ENCODE measurements at places on chromosomes 16 and 17.

GRCh38 chr16:87295259-87295658 lies 21.9 kb downstream of the C16orf95 start:
- DNase-seq = no peak

DNA sequence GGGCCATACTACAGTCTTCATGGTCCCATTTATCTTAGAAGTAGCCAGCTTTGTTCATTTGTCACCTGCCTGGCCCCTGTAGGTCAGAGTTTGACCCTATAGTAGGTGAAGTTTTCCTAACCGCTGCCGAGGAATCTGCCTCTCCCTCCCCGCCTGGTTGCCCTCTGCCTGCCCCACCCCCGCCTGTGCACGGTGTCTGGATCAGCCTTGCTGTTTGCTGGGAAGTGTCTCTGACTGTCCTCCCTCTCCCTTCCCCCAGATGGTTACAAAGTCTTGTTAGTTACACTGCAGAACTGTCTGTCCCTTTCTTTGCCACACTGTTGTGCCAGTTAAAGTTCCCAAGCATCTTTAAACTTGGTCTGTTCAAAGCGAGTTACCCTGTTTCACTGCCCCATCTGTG lies 5.7 kb downstream of the UBFD1 start:
- no peak for DNase-seq

DNA sequence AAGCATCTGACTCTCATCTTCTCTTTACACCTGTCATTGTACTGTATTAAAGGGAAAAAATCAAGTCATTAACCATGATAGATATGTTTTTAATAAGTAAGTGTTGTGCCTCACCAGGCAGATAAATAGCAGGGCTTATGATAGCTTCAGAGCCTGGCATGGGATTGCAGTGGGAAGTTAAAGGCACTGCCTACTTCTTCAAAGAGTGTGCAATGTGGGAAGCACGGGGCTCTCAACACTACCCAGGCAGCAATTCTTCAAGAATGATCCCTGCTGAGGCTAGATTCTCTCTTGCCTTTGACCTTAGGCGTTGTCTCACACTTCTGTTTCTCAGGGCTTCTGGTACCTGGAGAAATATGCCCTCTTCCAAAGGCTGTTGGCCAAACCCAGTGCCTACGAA lies 297.3 kb downstream of the MAF start:
- DNase-seq = no peak

DNA sequence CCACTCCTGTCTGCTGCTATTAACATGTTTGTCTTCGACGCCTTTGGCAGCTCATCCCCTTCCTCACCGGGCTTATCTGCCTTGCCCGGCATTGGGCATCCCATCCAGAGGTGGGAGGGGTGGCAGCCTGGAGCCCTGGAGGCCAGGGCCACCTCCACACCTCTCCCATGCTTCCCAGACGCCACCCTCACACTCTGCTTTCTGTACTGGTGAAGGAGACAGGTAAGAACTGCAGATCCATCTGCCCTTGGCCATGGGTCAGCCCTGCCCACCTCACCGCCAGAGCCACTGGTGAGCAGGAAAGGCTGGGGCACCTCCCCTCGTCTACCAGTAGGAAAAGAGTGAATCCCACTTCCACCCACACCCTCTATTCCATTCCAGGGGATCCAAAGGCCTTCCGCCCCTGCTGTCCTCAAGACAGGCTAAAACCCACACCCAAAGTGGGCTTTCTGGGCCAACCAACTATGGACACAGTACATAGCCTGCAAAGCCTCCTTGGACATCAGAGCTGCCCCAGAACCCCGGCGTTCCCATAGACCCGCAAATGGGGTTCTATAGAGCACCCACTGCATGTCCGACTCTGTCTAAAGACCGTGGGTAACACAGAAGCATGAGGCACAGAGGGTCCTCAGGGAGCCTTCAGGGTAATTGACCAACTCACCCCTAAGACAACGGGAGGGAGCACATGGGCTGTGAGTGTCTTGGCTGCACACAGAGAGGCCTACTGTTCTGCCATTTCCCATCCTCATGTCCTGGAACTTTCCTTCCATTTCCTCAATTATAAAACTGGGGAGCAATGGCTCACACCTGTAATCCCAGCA lies 23.4 kb upstream of the RBFOX3 start:
- no peak for DNase-seq
